ENCODE measurements at places on chromosomes 2 and 18. TPM values are rescaled to one million over a fixed set of nuclear protein-coding genes. Genes with fewer than 3 reads are reported as not detected.
A peak's percentile ranks its signal among the peaks of the same experiment; 100 is the strongest.

DNA sequence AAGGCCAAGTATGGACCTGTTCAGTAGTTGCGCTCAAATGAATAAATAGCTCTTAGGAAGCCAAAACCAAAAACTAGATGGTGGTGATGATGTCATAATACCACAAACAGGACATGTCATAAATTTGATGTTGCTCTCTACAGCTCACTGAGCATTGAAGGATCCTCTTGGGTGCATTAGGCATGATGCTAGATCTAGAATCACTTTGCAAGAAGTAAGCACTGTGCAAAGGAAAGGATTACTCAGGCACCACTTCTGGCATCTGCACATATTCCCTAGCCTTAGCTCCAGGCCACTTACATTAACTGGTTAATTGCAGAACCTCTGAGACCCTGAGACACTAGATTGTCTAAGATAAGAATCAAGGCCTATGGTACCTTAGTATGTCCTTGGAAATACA, 58.0 kb downstream of the LRRTM1 start:
- no peak for DNase-seq

GRCh38 chr2:120228503-120228902, 5.3 kb upstream of the TMEM185B start:
- DNase-seq: no peak

DNA sequence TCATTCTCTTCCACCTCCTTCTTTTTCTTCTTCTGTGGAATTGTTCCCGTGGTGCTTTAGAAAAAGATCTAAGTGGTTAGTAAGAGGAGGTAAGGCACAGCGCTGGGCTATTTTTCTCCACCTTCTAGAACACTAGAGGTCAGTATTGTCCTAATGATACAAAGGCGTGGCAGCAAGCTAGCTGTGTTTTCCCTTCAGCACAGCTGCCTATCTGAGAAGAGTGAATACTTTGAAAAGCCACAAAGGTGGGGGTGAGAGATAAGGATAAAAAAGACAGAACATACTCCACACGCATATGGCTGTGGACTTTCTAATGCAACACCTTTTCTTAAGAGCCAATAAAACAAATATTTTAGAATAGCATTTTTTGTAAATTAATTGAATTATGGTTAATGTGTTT, 2.1 kb downstream of the CNTNAP5 start:
- peak; percentile 4 for DNase-seq

GRCh38 chr2:171136024-171136423, 24.7 kb downstream of the TLK1 start:
- peak; percentile 41 for DNase-seq

SP9 gene
- total RNA-seq: not detected

DNA sequence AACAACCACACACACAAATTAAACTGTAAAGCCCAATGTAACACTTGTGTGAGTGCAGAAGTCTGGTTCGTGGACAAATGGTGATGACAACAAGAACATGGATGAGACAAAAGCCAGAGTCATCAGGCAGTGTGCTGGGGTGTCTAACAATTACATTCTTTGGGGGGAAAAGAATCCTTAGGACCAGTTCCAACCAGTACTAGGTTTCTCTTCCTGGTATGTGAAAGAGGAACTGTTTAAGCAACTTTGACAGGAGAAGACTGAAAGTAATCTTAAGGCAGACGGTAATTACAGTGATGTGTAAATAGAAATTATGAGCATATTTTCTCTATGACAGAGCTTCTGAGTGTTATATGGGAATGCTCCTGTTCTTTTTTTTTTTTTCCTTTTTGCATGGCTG, 133.4 kb downstream of the AFF3 start:
- no peak for DNase-seq

DNA sequence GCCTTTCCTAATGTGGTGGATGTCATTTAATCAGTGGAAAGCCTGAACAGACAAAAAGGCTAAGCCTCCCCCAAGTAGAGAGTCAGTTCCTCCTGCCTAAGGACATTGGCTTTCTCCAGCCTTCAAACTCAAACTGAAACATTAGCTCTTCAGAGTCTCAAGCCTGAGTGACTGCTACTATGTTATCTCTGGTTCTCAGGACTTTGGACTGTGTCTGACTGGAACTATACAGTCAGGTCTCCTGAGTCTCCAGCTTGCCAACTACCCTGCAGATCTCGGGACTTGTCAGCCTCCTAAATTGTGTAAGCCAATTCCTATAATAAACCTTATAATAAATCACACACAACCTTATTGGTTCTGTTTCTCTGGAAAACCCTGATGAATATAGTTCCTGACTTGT, 12.6 kb downstream of the HYCC2 start:
- DNase-seq: no peak

- DNase-seq: no peak
Measured at GRCh38 chr2:175999283-175999819, 2.7 kb downstream of the LNPK start.

ACOXL gene
- total RNA-seq: 0.23 TPM

DNA sequence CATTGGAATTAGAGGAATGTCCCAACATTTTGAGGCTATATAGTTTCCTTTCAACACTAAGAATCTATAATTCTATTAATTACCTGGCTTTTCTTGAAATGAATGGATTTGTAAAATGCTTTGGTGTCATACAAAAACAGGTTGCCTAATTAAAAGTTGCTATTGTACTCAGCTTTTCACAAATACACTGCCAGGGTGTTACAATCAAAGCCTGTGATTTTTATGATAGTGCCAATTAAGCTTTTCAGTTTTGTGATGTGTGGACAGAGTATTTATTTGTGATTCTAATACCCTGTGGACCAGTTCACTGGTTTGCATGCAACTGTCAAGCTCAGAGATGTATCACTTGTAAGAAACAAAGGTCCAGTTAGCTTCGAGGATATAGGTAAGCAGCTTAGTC, 71.8 kb downstream of the NAB1 start:
- no peak for DNase-seq

- DNase-seq: no peak
Measured at GRCh38 chr2:239120664-239121063, 272.8 kb downstream of the TWIST2 start.

DNA sequence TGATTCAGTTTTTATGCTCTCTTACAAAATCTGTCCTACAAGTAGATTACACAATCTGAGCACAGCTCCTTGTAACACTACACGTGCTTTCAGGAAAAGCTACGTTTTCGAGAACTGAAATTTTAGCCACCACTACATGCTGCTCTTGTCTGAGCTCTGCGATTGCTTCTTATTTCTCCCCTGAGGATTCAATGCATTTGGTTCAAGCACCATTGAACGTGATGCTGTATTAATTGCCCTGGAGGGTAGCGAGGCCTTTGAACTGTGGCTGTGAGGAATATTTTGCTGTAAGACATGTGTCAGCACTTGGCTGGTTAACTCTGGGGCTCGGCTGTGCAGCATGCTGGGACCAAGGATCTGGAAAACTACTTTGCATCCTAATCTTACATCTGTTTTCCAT, 405.8 kb downstream of the EPHA4 start:
- no peak for DNase-seq

DNA sequence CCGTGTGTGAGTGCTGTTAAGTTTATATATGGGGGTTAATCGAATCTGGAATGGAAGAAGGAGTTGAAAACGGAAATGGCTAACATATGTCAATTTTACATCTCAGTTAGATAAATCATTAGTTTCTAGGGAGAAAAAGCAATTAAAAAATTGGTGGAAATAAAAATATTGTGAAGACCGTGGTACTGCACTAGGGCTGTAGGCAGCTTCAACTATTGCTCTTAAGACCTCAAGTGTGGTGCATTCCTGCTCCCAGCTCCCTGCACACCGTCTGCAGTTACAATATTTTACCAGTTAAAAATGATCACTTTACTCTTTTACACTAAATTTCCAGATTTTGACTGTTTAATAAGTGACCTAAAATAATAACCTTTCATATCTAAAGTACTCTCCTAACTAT, 977.3 kb upstream of the POU3F3 start:
- no peak for DNase-seq

PLEKHM3 gene
- total RNA-seq: 5.2 TPM

- DNase-seq: peak; percentile 59
Measured at GRCh38 chr2:104733226-104733943, 120.5 kb upstream of the POU3F3 start.

DNA sequence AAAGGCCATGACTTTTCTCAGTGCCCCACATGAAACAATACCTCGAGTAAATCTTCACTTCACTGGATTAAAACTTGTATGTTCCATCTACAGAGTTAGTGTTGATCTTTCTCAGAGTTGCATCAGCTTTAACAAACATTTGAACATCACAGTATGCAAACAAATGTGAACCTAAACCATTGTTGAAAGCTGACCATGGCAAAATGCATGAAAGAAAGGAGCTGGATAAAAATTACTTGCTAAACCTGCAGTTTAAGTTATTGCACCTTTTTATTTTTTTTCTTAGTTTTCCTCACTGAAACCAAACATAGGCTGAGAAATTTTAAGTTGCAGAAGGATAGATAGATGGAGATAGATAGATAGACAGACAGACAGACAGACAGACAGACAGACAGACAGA, 107.2 kb upstream of the UGP2 start:
- DNase-seq: no peak

GRCh38 chr2:66301022-66301766, 133.7 kb upstream of the MEIS1 start:
- DNase-seq: no peak

DNA sequence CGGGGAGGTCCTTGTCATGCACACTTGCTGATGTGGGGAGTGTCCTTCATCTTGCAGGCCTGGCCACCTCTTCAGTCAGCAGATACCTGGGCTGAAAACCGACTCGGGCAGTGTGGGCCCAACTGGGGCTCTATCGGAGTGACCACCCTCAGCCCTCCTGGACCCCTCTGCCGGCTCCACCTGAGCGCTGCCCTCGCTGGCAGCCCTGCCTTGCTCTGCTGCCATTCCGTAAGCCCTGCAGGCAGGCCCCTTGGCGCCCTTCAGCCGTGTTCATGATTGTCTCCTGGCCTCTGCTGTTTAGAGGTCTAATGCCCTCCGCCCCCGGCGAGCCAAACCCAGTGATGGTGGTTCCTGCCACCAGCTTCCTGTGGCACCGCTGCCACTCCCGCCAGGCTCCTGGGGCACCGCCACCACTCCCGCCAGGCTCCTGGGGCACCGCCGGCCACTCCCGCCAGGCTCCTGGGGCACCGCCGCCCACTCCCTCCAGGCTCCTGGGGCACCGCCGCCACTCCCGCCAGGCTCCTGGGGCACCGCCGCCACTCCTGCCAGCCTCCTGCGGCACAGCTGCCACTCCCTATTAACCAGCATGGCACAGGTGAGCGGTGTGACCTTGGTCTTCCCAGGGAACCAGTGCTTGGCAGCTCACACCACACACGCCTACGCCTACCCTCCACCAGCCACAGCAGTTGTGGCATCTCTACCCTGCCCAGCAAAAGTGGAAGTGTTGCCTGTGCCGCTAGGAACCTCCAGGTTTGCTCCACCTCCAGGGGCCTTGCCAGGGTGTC, 15.9 kb downstream of the CAPN10 start:
- no peak for DNase-seq

- DNase-seq: no peak
Measured at GRCh38 chr18:79750980-79751571, 46.7 kb upstream of the KCNG2 start.

NT5C1B gene
- not detected for total RNA-seq

DNA sequence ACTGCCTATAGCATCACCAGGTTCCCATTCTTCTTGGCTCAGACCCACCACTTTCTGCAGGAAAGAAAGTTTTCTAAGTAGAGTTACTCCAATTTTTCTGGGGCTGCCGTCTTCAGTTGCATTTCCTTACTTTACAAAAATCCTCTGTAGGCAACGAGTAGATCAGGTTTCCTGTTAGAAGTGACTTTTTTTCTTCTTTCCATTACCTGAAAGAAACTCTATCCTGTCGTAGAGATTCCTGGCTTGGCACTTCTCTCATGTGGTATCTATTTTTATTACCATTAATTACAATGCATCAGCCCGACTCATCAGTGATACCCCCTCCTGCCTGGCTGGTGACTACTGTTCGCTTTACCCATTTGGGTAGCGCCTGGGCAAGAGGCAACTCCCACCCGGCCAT, 5.6 kb upstream of the SIX2 start:
- DNase-seq: no peak

- no peak for DNase-seq
Measured at GRCh38 chr2:85545780-85546240, 6.8 kb downstream of the MAT2A start.

- no peak for DNase-seq
Measured at GRCh38 chr2:16625759-16626158, 39.9 kb downstream of the CYRIA start.

DNA sequence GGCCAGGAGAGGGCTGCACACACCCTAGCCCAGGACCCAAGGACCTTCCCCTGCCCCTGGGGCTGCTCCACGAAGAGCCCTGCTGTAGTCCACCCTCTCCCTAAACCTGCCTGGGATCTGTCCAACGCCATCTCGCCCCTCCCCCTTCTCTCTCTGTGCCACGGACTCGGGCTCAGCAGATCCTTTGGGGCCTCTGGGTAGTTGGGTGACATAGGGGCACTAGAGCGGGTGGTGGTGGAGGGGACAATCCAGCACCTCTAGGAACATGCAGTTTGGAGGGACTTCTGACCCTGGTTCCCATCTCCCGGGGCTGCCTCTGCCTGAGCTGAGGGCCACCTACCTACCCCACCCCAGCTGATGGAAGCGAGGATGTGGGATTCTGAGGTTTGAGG, 7.3 kb upstream of the CRYBA2 start:
- no peak for DNase-seq
